CD4-positive, CD25-positive, alpha-beta regulatory T cell (primary cell): ENCODE measurements at places on chromosomes 2 and 18.

GRCh38 chr2:226122041-226122440 lies 677.6 kb downstream of the IRS1 start:
- DNase-seq: no peak

GRCh38 chr2:111656894-111657293 lies 227.1 kb downstream of the ANAPC1 start:
- no peak for DNase-seq

- DNase-seq: no peak
Observed at GRCh38 chr2:112924821-112925220, 13.9 kb downstream of the IL37 start.

GRCh38 chr2:99066075-99066958 lies 75.2 kb upstream of the C2orf15 start:
- DNase-seq: no peak

- no peak for DNase-seq
Observed at GRCh38 chr2:212592695-212593094, 54.1 kb upstream of the ERBB4 start.

DNA sequence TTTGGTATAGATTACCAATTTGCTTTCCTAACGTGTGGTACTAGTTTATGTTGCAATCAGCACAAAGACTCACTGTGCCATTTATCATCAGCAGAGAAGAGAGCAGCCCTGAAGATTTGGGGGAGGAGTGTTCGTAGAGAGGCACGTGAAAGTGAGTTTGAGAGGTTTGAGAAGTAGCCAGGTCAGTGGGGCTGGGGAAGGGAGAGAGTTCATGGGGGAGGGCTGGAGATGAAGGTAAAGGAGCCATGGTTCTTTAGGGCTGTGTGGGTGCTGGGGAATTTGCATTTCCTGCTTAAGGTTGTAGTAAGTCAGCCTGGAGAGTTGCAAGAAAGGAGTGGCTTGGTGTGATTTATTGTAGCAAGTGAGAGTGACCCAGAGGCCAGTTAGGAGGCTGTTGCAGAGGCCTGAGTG lies 172.1 kb downstream of the NEDD4L start:
- DNase-seq: no peak

DNA sequence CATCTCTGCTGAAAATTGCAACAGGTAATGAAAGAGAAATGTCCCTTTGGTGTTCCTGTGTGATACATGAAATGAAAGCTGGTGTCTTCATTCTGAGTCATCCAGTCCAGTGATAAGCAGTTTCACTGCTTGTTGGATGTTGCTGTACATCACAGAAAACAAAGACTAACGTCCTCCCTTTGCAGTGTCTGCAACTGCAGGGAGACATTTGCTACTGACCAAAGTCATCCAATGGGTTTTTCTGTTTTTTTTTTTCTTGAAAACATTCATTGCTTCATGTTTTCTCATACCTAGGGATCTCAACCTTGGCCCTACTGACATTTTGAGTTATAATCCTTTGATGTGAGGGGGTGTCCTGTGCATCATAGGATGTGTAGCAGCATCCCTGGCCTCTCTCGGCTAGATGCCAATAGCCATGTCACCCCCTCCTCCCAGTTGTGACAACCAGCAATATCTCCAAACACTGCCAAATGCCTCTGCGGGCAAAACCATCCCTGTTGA lies 63.6 kb upstream of the FZD5 start:
- DNase-seq: no peak

GRCh38 chr2:183656121-183656520 lies 531.9 kb downstream of the NUP35 start:
- no peak for DNase-seq

- DNase-seq: peak; percentile 1
Observed at GRCh38 chr18:11163665-11164064, 14.3 kb upstream of the PIEZO2 start.

- DNase-seq: no peak
Observed at GRCh38 chr2:57891086-57891712, 155.4 kb upstream of the VRK2 start.

GRCh38 chr2:241701149-241701398 lies 765 bp upstream of the ING5 start:
- no peak for DNase-seq

DNA sequence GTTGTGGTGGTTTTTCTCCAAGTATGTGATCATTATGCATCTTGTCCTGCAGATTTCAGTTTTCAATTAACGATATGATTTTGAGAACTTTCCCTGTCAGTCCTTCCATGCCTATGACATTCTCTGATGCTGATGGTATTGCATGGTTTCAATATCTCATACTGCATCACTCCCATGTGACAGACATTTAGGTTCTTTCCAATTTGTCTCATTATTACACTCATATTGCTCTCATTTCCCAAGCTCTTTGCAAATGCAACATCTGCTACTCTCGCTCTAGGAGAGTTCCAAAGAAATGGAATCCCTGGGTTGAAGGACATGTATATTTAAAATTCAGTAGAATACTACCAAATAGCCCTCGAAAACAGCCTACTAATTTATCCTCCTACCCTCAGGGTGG lies 125.5 kb downstream of the MARCHF4 start:
- no peak for DNase-seq

GRCh38 chr2:234022424-234022823 lies 28.1 kb upstream of the SPP2 start:
- no peak for DNase-seq

DNA sequence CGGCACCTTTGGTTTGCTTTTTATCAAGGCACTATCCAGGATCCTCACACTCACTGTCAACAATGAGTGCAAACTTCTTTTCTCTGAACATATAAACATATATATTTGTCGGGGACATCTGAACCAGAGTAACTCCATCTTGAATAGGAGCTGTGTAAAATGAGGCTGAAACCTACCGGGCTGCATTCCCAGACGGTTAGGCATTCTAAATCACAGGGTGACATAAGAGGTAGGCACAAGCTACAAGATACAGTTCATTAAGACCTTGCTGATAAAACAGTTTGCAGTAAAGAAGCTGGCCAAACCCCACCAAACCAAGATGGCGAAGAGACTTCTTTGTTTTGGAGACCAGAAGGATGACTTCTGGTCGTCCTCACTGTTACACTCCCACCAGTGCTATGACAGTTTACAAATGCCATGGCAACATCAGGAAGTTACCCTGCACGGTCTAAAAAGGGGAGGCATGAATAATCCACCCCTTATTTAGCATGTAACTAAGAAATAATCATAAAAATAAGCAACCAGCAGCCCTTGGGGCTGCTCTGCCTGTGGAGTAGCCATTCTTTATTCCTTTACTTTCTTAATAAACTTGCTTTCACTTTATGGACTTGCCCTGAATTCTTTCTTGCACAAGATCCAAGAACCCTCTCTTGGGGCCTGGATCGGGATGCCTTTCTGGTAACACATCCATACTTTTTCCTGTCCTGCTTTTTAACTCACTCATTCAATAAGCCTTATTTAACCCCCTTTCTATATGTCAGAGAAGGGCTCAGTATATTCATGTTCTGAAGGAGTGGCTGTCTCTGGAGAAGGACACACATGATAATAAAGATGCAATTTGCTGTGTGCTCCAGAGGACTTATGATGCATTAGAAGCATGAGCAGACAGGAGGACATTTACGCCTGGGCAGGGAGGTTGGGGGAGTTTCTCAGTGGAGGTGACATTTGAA lies 65.4 kb downstream of the TACR1 start:
- DNase-seq: no peak

GRCh38 chr2:59025157-59025757 lies 784.1 kb upstream of the FANCL start:
- DNase-seq: no peak

- DNase-seq: no peak
Observed at GRCh38 chr2:233011702-233012131, 1.3 kb downstream of the NGEF start.

GRCh38 chr2:20487030-20487391 lies 40.1 kb downstream of the RHOB start:
- no peak for DNase-seq

- DNase-seq: no peak
Observed at GRCh38 chr2:237879058-237879430, 19.6 kb downstream of the RAMP1 start.

DNA sequence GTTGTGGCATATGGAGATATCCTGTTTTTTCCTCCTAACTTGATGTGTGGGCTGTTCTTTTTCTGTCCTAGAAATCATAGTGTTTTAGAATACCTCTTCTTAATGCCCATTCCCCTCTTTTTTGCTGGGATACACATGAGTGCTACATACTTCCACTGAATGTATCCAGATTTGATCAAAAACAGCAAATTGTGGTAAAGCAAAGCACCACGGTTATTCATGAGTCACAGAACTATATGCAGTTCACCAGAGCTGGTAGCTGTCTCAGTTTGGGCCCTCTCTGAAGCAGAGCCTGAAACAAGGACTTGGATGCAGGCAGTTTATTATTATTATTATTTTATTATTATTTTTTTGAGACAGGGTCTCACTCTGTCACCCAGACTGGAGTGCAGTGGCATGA lies 69.9 kb upstream of the CTLA4 start:
- no peak for DNase-seq

DNA sequence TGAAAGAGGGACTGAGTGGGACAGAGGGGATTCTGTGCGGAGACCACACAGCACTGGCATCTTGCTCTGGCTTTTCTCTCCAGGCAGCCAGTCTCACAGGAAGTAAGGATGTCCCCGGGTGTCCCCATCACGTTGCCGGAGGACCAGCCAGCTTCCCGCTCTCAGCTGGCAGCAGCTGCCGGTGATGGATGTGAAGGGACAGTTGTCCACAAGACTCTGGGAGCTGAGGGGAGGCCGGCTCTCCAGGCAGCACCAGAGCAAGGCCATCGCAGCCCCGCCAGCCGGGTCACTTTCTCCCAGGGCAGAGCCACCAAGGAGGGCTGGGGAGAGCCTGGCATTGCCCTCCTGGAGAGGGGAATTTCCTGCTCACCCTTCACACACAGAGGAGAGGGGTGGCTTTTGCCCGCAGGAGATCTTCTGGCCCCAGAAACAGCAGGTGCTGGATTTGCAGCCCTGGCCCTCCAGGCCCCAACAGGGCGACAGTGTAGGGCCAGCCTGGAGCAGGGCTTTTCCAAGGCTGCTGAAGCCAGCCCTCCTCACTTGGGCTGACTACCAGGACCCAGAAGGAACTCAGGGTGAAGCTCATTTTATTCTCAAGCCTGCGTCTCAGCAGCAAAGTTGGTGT lies 24.0 kb upstream of the B3GNT7 start:
- DNase-seq: no peak

DNA sequence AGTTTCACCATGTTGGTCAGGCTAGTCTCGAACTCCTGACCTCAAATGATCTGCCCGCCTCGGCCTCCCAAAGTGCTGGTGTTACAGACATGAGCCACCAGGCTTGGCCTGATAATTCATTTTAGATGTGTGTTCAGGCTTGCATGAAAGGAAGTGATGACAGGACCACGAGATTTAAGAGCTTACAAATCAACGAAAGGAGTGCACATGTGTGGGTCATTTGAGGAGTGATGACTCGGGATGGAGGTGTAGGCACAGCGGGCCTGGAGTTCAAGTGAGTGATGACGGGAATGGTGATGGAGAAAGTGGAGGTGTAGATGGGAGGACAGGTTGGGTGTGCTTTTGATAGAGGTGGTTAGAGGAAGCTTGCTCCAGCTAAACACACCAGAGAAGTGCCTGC lies 742.4 kb downstream of the GALR1 start:
- DNase-seq: no peak

GRCh38 chr2:10688921-10689807 lies 611 bp downstream of the NOL10 start:
- no peak for DNase-seq

- DNase-seq: no peak
Observed at GRCh38 chr2:201149064-201149820, 33.3 kb downstream of the CFLAR start.

DNA sequence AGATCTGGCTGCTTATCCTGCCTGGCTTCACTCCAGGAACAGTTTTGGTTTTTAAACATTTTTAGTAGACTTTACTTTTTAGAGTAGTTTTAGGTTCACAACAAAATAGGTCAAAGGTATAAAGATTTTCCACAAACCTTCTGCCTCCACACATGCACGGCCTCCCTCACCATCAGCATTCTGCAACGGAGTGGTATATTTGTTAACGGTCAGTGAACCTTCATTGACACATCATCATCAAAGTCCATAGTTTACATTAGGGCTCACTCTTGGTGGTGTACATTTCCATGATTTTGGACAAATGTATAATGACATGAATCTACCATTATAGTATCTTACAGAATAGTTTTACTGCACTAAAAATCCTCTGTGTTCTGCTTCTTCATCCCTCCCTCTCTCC lies 303.1 kb upstream of the EPAS1 start:
- no peak for DNase-seq

DNA sequence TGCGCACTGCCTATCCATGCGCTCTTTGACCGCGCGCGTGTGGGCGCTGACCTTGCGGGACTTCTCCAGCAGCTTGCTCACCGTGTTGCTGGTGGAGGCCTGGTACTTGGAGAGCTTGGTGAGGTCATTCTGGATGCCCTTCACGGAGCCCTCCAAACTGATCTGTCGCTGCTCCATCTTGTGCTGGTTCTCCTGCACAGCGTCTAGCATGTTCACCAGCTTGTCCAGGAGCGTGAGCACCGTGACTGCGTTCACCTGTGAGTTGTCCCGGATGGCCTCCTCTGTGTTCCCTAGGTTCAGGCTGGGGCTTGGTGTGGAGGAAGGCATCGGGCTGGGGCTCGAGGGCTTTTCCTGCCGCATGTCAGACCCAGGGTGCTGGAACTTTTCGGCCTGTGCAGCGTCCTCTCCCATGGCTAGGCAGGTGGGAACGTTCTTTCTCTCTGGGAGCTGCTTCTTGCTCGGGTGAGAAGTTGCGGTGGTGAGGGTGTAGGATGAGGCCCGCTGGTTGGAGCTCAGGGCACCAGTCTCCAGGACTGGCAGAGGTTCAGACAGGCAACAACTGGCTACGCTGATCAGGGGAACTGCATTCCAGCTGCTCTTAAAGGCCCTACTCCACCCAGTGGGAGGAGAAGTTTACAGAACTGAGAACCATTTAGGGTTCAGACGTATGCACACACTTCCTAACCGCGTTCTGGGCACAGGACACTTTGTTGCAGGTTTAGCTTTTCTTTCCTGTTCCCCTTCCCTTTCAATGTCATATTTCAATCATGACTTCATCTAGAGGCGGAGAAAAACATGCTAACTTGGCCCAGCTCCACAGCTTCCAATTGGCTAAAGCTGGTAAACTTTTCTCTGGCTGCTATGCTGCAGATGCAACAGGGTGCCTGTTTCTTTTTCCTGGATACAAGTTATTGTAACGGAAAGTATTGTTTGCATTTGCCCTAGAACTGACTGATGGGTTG lies at the start of gene CAVIN2:
TSS of gene CAVIN2 (minus strand) at position 574 of the 962 bp plus-strand sequence. CDS start at position 411, 163 bp downstream.
- DNase-seq: no peak

DNA sequence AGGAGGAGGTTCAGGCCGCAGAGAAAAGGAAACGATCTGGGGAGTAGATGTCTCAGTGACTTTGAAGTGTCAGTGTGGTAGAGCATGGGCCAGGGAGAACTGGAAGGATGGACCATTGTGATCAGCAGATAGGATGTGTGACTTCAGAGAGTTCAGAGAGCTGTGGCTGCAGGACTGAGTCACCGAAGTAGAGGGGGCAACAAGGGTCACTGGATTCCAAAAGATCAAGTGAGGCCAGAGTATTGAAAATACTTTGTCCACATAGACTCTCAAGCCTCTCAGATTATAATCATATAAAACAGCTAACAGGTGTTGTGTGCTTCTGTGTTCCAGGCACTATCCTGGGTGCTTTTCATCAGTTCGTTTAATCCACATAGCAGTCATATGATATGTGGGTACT lies 99.4 kb downstream of the CRIM1 start:
- no peak for DNase-seq

GRCh38 chr2:51918113-51918512 lies 886.2 kb upstream of the NRXN1 start:
- DNase-seq: no peak

GRCh38 chr2:148515976-148516375 lies 128.6 kb upstream of the EPC2 start:
- no peak for DNase-seq

- no peak for DNase-seq
Observed at GRCh38 chr2:204122425-204122824, 185.9 kb downstream of the ICOS start.

- no peak for DNase-seq
Observed at GRCh38 chr2:204850581-204850980, 305.3 kb downstream of the PARD3B start.
